NK-92 treated with Interleukin-12 subunit alpha and Interleukin-12 subunit beta, amount 100 ng/mL, for 24 hours (cell line): ENCODE measurements at places on chromosomes 1 and 21.

GRCh38 chr1:176954242-176954641 lies 210.3 kb downstream of the ASTN1 start:
- DNase-seq: no peak

GRCh38 chr1:14682941-14683621 lies 84.6 kb downstream of the KAZN start:
- no peak for DNase-seq

DNA sequence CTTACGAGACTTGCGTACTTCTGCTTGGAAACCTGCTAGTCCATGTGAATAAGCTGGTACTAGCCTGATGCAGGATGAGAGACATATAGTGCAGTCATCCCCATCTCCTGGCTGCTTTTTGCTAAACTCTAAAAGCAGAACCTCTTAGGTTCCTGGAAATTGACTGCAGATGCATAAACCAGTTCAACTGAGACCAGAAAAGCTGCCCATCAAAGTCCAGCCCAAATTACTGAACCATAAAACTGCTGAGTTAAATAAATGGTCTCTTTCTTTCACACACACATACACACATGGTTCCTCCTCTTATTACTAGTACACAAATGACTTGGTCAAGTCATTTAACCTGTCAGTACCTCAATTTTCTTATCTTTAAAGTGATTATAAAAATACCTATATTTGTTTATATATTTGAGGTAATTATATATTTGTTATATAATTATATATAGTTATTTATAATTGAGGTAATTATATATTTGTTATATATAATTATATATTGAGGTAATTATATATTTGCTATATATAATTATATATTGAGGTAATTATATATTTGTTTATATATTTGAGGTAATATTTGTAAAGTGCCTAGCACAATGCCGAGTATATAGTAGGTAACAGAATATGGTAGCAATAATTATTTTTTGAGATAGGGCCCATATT lies 25.2 kb upstream of the RABGAP1L start:
- DNase-seq: no peak

GRCh38 chr1:162023547-162024501 lies at the start of gene OLFML2B:
OLFML2B (minus strand) TSS chr1:162023869; CDS start chr1:162023430, 439 bp downstream.
- DNase-seq: no peak

DNA sequence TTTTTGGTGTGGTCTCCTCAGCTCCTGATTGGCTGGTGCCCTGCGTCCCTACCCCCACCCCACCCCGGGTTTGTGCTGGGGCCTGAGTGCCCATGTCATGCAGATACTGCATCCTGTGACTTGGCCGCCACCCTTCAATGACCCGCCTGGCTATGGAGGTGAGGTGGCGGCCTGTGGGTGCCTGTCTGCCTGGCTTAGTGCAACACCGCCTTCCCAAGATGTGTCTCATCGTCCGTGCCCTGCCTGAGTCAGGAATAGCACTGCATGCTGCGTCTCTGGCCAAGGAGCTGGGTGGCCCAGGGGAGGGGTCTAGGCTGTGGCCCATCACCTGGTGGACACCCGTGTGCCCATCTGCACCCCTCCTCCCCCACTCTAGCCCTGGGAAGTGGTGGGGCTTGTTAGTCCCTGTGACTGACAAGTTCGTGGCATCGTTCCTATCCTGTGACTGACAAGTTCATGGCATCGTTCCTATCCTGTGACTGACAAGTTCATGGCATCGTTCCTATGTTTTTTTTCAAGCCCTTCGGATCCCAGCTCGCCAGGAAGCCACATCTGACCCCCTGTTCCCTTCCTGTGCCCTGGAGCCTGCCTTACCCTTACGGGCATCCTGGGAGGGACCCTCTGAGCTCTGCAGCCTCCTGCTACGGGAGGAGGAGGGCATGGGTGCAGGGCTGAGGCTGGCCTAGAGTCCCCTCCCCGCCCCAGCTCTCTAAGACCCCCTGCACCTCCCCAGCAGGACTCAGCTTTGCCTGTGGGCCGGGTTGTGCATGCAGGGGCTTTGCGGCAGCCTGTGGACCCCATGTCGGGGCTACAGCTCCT lies 7.5 kb downstream of the SLX9 start:
- no peak for DNase-seq

- no peak for DNase-seq
Observed at GRCh38 chr1:197786280-197786679, 11.0 kb upstream of the DENND1B start.

DNA sequence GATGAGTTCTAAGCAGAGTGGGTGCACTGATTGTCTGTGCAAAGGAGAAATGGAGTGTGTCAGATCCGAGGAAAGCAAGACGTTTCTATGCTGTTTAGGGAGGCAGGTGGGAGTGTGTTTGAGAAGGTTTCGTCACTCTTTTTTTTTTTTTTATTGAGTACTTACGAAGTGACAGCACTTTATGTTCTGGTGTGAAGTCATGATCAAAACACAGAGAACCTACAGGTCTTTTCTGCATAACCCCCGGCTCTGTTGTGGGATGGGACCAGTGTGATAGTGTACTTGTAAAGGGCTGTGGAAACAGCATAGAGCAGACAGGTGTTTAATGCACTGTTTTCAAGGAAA lies 26.7 kb downstream of the MIA3 start:
- no peak for DNase-seq

DNA sequence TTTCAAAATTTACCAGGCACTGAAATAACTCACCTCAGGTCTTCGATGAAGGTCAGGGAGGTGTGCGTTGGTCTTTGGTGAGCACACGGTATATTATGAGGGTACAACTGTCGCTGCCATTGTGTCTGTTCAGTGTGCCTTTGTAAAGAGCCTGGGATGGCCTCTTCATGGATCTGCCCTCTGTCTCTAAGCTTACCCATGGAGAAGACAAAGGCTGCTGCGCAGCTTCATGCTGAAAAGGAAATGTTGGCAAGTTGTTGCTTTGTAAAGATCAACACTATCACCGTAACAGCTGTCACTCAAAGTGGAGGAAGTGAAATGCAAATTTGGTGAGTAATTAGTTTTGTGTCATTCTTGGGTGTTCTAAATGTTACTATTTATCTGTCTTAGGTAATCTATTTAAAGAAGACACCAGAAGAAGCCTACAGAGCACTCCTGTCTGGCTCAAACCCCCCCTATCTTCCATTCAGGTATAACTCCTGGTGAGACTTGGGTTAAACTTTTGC lies 71.6 kb downstream of the CDC14A start:
- no peak for DNase-seq

GRCh38 chr1:94095112-94095637 lies 25.8 kb downstream of the ABCA4 start:
- no peak for DNase-seq

DNA sequence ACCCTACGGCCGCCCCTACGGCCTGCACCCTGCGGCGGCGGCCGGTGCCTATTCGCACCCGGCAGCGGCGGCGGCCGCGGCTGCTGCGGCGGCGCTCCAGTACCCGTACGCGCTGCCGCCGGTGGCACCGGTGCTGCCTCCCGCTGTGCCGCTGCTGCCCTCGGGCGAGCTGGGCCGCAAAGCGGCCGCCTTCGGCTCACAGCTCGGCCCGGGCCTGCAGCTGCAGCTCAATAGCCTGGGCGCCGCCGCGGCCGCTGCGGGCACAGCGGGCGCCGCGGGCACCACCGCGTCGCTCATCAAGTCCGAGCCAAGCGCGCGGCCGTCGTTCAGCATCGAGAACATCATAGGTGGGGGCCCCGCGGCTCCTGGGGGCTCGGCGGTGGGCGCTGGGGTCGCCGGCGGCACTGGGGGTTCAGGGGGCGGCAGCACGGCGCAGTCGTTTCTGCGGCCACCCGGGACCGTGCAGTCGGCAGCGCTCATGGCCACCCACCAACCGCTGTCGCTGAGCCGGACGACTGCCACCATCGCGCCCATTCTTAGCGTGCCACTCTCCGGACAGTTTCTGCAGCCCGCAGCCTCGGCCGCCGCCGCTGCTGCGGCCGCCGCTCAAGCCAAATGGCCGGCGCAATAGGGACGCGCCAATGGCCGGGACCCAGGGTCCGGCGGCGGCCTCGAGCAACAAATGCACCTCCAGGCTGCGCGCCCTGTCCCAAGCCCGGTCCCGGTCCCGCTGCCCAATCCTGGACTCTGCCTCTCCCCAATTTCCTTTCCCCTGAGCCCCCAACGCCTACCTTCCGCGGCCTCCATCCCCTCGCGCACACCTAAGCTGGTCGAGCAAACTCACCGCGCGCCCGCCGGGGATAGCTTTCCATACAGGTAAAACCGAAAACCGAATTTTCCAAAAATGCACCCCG lies 1.8 kb downstream of the FOXD3 start:
- no peak for DNase-seq

GRCh38 chr1:231028682-231029081 lies 11.4 kb downstream of the FAM89A start:
- DNase-seq: no peak

DNA sequence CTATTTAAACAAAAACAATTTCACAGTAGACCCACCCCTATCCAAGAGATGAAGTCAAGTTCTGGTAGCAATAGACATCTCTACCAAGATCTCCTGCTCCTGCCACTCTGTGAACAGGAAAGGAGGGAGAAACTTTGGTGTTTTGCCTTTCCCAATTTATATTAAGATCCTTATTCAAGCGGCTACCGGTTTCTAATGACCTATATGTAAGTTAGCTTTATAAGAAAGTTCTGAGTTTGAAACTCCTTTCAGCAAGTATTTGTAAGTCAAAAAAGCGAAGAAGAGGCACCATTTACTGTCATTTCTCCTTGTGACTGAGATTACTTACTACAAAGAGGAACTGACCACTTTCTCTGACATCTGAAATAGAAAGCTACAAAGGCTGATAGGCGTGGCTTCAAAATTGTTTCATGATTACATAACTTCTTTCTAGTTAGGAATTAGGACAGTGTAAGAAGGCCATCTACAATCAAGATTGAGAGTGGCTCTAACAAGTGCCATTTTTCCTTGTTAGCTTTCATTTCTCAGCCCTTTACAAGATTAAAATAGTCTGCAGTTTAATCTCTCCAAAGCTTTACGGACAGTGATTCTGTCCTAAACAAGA lies at the start of gene MNDA:
TSS of gene MNDA (plus strand) at position 448 of the 604 bp plus-strand sequence. CDS start 10,803 bp downstream, outside the sequence.
- DNase-seq: no peak

- no peak for DNase-seq
Observed at GRCh38 chr1:201769966-201770365, 59.0 kb upstream of the IPO9 start.

- DNase-seq: no peak
Observed at GRCh38 chr21:42760951-42761751, 107.7 kb downstream of the PDE9A start.

GRCh38 chr1:207405814-207406213 lies 48.3 kb upstream of the CR2 start:
- no peak for DNase-seq

- DNase-seq: no peak
Observed at GRCh38 chr1:22830757-22831340, 120.2 kb downstream of the EPHB2 start.

GRCh38 chr1:40982721-40983120 lies 3.2 kb downstream of the CTPS1 start:
- no peak for DNase-seq

GRCh38 chr1:48750109-48750508 lies 26.6 kb downstream of the BEND5 start:
- no peak for DNase-seq

DNA sequence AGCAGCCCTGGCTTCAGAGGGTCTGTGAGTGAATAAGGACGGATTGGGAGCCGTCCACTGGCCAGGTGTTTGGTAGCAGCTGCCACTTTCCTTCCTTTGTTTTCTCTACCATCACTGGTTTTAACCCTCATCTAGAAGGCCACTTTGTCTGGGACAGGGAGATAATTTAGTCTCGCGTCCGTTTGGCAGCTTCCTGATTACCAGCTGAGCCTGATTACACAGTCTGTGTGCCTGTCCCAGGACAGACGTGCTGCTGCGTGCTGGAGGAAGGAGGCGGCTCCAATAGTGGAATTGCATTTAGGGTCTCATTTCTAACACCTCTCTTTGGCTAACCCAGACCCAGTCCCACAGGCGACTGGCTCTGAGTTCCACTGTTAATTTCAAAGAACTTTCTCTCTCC lies 24.6 kb upstream of the CASQ2 start:
- DNase-seq: no peak
